Subcutaneous preadipocyte (primary cell): ENCODE measurements at places on chromosomes 1 and 21. TPM values are rescaled to one million over a fixed set of nuclear protein-coding genes. Genes with fewer than 3 reads are reported as not detected.

INSRR gene
- total RNA-seq, result not detected in 2 replicates

TEDDM1 gene
- total RNA-seq, result not detected in 2 replicates

TTC4 gene
- total RNA-seq, result 26.1 and 29.3 TPM in 2 replicates

CKS1B gene
- 72.5 and 86.0 TPM in 2 replicates for total RNA-seq

NBPF9 gene
- total RNA-seq, result 15.1 and 24.8 TPM in 2 replicates

SPRR3 gene
- not detected in 2 replicates for total RNA-seq
